ENCODE measurements at places on chromosomes 12 and 14. TPM values are rescaled to one million over a fixed set of nuclear protein-coding genes. Genes with fewer than 3 reads are reported as not detected.

LALBA gene
- total RNA-seq = not detected

MYH6 gene
- not detected for total RNA-seq

PPP1R1A gene
- 0.17 TPM for total RNA-seq

CFL2 gene
- 135 TPM for total RNA-seq

TBC1D30 gene
- 19.6 TPM for total RNA-seq

RNU4-1 gene
- total RNA-seq = under 0.01 TPM

GYS2 gene
- total RNA-seq = not detected

SAMD4A gene
- 57.2 TPM for total RNA-seq

C14orf39 gene
- total RNA-seq = not detected

TAS2R50 gene
- total RNA-seq = 2.3 TPM

TMEM63C gene
- total RNA-seq = not detected
